ENCODE measurements at places on chromosomes 7 and 10.
A peak's percentile ranks its signal among the peaks of the same experiment; 100 is the strongest.

GRCh38 chr10:129958148-129958628, 5.9 kb downstream of the EBF3 start:
- DNase-seq: no peak

DNA sequence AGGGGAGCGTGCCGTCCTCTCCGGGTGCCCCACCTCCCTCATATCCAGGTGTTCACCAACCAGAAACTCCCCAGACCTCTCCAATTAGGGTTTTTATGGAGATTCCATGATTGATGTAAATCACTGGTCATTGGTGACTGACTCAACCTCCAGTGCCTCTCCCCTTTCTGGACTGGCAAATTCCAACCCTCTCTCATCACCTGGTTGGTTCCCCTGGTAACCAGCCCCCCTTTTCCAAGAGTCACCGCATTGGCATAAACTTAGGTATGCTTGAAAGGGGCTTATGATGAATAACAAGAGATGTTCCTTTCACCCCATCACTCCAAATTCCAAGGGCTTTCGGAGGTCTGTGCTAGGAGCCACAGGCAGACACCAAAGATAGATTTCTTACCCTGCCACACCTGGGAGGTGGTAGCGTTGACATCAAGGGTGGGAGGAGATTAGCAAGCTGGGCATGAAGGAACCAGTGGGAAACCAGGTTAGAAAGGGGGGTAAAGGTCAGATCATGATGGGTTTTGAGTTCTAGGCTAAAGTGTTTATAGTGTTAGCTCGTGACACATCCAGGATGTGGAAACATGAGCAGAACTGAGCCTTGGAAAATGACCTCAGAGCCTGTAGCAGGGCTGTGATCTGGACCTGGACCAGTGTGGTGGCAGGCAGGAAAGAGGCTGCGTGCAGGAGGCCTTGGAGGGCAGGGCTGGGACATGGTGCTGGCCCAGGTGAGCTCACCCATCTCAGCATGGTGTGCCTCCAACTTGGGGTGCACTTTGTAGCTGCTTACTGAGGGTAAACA, 45.1 kb downstream of the CAMK1D start:
- DNase-seq: no peak

DNA sequence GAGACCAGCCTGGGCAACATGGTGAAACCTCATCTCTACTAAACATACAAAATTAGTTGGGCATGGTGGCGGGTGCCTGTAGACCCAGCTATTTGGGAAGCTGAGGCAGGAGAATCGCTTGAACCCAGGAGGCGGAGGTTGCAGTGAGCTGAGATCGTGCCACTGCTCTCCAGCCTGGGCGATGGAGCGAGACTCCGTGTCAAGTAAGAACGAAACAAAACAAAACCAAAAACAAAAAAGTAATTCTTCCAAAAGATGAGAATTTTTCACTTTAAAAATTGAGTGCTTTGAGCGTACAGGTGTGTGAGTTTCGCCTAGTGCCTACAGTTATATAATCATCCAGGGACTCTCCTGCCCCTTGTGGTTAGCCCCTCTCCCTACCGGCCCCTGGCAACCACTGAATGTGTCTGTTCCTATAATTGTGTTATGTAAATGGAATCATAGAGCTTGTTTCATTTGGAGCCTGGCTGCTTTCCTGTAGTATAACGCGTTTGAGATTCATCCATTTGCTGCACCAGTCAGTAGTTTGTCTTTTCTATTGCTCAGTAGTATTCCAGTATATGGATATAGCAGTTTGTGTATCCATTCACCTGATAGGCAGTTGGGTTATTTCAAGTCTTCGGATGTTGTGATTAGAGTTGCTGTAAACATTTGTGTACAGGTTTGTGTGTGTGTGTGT, 80.0 kb downstream of the RBM33 start:
- DNase-seq: no peak

DNA sequence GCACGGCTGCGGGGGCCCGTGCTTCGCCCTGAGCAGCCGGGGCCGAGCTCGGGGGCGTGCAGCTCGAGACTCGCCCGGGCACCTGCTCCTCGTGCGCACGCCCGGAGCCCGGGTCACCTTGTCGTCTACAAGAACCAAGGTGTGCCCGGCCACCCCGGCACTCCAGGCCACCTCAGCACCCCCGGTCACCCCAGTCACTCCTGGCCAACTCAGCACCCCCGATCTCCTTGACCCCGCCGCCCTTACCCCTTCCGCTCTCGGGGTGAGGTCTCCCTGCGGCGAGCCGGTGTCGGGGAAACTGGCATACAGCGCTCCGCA, 268 bp upstream of the IGFBP3 start:
- DNase-seq: no peak

DNA sequence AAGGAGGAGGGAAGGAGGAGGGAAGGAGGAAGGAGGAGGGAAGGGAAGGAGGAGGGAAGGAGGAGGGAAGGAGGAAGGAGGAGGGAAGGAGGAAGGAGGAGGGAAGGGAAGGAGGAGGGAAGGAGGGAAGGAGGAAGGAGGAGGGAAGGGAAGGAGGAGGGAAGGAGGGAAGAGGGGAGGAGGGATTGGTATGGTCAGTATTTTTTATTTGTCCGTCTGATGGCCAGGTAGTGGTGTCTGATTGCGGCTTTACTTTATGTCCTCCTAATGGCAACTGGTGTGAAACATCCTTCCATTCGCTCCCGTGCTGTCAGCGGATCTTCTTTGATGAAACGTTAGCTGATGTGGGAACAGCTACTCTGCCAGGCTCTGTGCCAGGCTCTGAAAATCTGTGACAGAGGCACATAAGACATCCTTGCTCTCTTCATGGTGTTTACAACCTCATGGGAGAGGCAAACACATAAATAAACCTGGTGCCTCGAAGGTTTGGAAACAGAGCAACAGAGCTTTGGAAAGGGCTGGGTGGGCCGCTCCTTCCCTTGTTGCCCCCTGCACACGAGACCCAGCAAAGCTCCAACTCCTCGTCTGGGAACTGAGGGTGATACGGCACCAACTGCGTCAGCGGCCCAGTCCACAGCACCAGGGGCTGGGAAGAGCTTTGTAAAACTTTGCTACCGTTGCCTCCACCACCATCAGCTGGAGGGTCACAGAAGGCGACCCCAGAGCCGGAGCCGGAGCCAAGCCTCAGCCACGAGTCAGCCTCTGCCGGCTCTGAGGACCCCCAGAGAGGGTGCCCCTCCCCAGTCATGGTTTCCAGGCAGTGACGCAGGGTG, 40.3 kb downstream of the PDGFA start:
- DNase-seq: no peak

DNA sequence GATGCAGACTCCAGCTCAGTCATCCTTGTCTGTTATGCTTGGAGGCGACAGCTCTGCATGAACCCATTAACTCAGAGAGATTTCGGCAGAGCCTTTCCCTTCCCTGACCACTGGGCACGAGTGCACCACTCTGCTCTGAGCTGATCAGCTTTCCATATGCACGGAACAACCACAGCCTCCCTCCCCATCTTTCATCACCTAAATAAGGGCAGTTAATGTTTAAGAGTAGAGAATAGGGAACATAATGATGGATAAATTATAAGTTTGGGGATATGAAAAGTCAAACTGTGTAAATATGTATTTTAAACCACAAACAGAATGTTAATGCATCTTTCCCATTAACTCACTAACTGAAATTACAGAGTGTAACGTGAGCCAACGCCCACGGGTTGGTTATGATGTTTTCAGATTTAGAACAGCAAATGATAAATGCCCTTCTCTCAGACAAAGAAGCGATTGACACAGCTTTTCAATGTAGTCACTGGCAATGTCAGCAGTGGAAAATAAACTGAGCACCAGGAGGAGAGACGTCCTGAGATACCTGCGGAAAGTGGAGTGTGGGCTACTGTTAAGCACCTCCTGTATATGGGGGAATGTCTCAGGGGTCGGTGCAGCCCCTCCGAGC, 658.2 kb downstream of the LRMDA start:
- no peak for DNase-seq

DNA sequence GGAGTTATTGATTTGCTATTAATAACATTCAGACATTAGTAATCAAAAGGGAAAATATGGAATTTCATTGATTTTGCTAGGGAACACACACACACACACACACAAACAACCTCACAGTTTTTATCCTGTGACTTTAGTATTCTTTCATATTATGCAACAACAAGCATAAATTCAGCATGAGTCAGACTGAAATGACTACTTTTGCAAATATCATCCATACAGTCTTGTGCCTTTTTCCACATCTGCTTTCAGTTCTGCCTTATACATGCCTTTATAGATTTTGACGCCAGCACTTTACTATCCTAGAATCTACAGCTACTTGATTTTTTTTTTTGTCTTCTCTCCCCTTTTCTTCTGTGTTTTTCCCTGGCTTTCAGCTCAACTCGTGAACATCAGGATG, 975.8 kb upstream of the LRRTM3 start:
- no peak for DNase-seq

GRCh38 chr7:69189406-69189805, 408.9 kb upstream of the AUTS2 start:
- DNase-seq: no peak

- no peak for DNase-seq
Measured at GRCh38 chr7:78420001-78420400, 621.4 kb downstream of the PHTF2 start.

DNA sequence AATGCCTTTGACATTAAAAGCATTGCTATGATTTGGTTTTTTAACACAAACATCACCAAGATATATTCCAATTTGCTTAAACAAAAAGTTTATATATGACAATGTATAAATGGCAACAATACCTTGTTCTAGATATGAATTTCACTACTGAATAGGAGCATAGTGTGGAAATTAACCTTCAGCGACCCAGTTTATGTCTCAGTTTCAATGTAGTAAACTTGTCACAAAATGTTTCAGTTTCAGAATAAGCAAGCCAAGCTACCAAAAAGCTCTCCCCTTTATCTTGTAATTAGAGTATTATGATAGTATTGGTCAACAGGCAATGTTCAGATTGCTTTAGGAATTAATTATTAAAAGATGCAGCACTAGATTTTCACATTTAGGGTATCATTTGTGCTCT, 99.6 kb upstream of the PCDH15 start:
- no peak for DNase-seq

DNA sequence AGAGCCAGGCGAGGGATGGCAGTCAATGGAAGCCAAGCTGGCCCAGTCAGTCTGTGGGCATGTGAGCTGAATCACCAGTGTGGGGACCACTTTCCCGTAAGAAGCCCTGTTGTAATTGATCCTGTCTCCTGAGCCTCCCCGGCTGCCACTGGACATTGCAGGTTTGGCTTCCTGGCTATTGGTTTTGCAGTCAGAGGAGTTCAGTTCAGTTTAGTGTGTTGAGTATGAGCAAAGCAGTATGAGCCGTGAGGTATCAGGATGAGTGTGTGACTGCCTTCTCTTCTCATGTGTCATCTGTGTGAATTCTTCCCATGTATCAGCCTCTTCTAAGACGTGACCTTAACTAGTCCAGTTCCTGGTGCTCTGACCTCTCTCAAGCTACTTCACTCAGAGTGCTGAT, 227.4 kb downstream of the PRKG1 start:
- DNase-seq: no peak

DNA sequence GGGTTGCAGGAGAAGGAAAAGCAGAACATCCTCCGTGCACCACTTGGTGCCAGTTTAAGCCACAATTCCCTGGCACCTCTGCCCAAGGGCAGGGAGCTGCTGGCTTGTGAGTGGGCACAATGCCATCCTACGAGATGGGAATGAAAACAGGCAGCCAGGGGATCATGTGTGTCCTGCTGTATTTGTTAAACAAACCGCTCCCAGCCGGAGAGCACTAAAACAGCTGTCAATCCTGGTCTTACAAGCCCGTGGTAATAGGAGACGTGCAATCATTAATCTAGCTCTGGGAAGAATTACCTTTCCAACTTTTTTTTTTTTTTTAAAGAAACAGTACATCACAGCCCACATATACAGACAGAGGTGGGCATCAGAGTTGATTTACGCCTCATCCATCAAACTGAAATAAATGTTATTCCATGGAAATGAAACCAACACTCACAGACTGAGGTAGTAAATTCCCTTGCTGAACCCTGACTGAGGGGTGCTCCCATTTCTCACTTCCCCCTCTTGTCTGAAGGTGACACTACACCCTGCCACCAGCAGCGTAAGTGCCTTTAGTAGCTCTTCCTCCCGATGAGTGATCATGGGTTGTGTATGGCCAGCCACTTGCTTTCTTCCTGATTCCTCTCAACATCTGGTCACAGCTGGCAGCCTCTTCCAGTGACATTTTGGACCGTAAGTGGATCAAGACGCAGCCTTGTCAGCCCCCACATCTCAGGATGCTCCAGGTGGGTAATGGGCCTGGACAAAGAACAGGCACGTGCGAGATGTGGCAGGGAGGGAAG, 143.8 kb downstream of the TEX36 start:
- DNase-seq: peak; percentile 61

DNA sequence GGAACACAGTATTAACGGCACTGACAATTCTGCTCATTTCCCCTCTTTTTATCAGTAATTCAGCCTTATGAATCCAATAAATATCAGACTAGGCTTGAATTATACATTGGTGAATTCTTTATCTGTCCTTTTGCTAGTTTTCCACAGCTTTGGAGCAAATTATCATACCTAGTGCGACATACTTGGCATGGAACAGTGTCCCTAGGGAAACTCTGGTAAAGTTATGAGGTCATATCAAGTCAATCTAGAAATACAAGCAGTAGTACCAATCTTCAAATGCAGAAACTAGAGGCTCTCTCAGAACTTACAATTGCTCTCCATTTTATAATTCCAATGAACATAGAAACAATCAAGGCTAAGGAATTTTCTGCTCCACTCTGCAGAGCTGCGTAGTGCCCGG, 449.3 kb upstream of the NPVF start:
- no peak for DNase-seq

- DNase-seq: no peak
Measured at GRCh38 chr10:125030567-125031197, 88.8 kb downstream of the ZRANB1 start.

DNA sequence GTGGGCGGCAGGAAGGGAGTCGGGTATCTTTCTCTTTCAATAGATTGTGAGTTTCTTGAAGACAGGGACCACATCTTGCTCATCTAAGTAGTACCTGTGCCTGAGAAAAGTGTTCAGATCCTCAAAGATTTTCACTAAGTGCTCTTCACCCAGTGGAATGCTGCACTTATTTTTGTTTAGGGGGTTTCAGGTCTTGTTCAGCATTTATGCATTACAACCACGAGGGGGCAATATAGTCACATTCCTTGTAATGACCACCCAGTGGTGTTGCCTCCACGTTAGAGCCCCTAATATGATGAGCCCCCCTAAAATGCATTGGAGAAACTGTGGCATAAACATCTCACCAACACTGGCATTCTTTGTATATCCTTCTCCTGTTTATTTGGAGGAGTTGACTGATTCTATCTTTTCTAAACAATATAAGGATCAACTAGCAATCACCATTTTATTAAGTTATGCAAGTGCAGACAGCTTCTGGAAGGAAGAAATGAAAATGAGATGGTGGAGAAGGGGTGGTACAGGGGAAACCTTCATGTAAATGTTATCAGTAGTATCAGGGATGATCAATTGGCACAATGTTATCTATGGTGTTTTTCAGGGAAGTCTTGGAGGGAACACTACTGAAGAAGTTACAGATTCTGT, 3.1 kb upstream of the PAPSS2 start:
- DNase-seq: peak; percentile 44
